ENCODE measurements at places on chromosomes 7 and 10.

GRCh38 chr10:13690281-13690825, 103.6 kb downstream of the PRPF18 start:
- no peak for DNase-seq

DNA sequence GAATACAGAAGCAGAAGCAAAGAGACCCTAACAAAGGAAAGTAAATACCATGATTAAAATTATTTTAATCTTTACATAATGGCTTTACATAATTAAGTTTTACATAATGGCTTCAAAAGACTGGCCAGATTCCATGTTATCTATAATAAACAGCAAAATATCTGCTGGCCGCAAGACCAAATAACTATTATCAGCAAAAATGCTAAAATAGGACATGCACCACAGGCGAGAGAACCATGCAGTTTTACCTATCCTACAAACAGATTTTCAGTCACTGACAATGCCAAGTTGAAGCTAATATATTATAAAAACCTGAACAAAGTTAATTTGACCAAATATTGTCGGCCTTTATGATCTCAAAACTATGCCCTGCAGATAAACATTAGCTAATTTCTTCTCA, 34.2 kb upstream of the ANLN start:
- no peak for DNase-seq

DNA sequence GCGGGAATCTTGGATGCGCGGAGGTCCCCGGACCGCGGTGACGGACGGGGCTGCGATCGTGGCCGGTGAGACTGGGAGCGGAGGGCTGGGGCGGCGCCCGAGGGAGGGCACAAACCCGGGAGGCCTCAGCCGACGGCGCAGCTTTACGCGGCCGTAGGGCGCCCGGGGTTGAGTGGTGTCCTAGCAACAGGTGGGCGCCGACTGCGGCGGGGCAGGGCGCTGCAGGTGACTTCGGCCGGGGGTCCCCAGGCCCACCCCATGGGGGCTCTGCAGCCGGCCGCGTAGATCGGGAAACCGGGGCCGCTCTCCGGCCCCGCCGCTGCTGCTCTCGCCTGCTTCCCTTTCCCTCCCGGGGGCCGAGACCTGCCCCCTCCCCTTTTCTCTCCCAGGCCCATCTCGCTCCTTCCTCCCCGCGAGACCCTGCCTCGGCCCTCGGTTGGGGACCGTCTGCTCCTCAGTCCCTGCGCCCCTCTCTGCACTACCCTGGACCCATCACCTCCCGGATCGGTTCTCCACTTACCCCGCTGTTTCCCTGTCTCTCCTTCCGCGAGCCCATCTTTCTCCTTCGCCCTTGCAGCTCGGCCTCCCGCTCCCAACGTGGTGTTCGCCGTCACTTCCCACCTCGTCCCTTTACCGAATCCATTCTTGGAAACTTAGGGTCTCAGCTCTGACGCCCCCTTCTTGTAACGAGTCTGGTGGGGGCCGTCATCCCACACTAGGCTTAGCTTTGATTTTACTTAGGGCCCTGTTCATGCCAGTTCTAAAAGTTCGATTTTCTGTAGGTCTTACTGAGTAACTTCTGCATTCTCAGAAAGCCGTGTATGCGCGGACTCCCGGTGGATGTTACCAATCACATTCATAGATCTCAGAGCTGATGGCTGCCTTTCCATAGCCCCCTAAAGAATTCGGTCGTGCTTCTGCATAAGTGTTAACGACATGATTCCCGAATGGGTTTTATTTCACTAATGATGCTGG, 18.5 kb upstream of the ACBD5 start:
- DNase-seq = no peak

GRCh38 chr10:86632009-86632800, 22.1 kb upstream of the OPN4 start:
- DNase-seq = no peak

DNA sequence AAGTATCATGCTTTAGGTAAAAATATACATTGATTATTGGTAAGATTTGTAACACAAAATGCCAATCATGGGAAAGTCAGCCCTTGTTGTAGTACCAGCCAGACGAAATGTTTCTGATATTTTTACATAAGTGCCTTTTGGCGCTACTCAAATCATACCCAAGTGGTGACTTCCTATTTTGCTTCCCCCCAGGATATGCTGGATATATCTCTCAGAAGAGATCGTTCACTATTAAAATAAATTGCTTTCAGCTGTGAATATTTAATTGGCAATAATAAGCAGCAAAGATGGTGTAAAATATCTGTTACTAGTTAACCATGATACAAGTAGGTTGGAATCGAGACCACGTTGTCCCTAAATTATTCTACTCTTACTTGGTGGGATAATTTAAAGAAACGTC, 909.2 kb upstream of the LRRN3 start:
- DNase-seq = no peak

Measured in stimulated activated CD4-positive, alpha-beta T cell treated with anti-CD3 and anti-CD28 coated beads, TNF-alpha, amount 100 ng/mL, for 1 hour (primary cell).